ENCODE measurements at places on chromosomes 11 and 22.

GRCh38 chr11:122833846-122834464 lies 4.3 kb upstream of the CRTAM start:
- DNase-seq, result no peak

DNA sequence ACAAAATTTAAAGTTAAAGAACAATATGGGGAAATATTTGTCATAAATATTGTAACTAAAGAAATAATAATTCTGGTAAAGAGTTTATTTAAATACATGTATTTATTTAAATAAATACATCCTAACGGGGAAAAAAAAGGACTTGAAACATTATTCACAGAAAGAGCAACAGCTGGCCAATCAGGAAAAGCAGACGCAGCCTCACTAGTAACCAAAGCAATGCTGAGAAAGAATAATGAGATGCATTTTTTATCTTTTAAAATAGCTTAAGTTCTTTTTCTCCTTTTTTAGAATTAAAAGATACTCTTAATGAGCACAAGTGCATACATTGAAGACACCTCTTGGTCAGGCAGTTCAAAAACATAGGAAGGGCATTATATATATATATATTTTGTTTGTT lies 2.6 kb upstream of the LTO1 start:
- DNase-seq, result no peak

DNA sequence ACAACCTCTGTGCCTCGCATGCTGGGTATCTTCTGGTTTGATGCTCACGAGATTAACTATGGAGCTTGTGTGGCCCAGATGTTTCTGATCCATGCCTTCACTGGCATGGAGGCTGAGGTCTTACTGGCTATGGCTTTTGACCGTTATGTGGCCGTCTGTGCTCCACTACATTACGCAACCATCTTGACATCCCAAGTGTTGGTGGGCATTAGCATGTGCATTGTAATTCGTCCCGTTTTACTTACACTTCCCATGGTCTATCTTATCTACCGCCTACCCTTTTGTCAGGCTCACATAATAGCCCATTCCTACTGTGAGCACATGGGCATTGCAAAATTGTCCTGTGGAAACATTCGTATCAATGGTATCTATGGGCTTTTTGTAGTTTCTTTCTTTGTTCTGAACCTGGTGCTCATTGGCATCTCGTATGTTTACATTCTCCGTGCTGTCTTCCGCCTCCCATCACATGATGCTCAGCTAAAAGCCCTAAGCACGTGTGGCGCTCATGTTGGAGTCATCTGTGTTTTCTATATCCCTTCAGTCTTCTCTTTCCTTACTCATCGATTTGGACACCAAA lies 516 bp downstream of the OR52J3 start:
- no peak for DNase-seq

GRCh38 chr11:105713696-105714095 lies 103.8 kb downstream of the GRIA4 start:
- no peak for DNase-seq

GRCh38 chr11:65918211-65919140 lies at the start of gene C11orf68:
C11orf68 (minus strand) TSS chr11:65919062; CDS start chr11:65919031, 31 bp downstream.
- peak; percentile 38 for DNase-seq

DNA sequence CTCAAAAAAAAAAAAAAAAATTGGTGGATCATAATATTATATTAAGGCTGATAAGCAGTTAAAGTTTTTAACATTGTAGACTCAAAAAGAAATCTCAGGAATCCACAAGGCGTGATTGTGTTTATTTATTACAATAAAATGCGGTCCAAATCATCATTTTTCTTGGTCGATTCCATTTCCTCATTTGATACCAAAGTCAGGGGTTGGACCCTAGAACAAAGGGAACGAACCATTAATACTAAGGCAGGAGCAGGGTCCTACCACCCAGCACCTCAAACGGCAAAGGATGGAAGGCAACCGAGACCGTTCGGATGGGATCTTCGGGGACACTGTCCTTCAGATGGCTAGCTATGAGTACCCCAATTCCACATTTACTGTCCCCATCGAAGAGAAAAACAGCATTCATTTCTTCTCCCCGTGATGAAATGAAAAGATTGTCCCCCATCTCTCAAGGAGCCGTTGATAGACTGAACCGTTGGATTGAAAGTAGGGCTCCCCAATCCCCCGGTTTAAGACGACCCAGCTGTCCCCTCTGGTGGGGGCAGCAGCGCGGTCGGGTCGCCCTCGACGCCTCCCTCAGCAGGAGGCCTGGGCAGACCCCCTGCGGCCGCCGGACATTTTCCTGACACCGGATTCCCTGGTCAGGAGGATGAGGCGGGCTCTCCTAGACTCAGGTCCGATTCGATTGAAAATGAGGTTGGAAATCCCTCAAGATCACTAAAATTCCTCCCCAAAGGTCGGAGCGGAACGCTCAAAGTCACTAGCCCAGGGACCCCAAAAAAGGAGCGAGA lies 607 bp downstream of the DMC1 start:
- peak; percentile 0 for DNase-seq

GRCh38 chr22:27883656-27884350 lies 35.3 kb downstream of the PITPNB start:
- no peak for DNase-seq

- no peak for DNase-seq
Observed at GRCh38 chr11:3914805-3915204, 59.3 kb downstream of the STIM1 start.

GRCh38 chr11:101444164-101444563 lies 139.6 kb downstream of the TRPC6 start:
- DNase-seq, result no peak

DNA sequence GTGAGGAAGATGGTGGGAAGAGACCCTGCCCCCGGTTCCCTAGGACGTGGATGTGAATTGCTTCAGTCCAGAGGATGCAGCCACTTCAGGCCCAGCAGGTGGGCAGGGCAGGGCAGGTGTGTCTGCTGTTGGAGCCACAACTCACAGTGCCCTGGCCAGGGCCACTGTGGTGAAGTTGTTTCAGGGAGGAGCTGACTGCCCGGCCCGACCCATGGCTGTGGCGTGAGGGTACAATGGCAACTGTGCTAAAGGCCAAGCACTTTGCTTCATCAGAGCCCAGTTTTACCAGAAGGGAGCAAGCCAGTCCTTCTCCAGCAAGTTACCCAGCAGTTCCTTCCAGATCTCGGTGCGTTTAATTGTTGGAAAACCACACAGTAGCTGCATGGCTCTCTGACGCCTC lies 1174.4 kb downstream of the BRD1 start:
- no peak for DNase-seq

- DNase-seq, result no peak
Observed at GRCh38 chr11:62555464-62556107, 9.0 kb upstream of the AHNAK start.

DNA sequence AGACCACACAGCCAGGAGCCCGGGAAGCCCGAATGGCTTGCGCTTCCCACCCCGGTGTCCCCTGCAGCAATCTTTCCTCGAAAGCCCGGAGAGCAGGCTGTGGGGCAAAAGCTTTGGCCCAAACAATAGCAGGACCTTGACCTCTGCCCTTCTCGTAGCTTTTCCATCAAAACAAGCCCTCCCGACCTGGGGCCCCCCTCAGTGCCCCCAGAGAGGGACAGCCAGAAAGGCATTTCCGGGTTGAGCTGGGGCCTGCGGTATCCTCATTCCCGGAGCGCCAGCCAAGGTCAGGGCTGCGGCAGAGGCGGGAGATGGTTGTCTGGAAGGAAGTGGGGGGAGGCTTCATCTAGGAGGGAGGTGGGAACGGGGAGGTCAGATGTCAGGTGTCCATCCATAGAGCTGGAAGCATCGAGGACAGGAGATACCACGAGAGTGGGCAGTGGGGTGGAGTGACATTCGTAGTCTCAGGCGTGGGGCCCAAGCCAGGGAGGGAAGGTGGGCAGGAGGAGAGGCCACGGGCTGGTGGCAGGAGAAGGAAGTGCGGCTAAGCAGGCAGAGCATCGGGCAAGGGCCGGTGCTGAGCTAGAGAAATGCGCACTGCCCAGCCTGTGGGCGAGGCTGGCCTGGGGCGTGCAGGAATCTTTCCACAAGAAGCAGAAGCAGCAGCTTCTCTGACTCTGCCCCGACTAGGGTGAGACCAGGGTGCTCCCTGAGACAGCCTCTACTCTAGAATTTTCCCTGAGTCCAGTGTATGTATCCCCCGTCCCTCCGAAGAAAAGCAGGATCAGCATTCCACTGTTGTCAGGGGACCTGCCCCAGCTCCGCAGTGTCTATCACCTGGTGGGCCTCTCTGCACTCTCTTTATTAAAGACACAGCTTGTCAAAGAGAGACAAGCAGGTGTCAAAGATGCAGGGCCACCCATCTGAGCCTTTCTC lies 14.3 kb downstream of the PDGFB start:
- no peak for DNase-seq

- DNase-seq, result peak; percentile 37
Observed at GRCh38 chr11:43852057-43852636, 28.5 kb upstream of the ALKBH3 start.

GRCh38 chr11:44998051-44998450 lies 47.4 kb upstream of the TP53I11 start:
- no peak for DNase-seq

DNA sequence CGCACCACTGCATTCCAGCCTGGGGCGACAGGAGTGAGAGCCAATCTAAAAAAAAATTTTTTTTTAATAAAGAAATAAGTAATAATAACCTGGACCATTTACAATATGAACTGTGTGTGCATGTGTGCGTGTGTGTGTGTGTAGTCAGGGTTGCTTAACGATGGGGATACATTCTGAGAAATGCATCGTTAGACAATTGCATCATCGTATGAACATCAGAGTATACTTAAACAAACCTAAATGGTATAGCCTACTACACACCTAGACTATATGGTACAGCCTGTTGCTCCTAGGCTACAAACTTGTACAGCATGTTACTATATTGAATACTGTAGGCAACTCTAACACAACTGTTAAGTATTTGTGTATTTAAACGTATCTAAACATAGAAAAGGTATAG lies 26.4 kb downstream of the RDX start:
- no peak for DNase-seq

DNA sequence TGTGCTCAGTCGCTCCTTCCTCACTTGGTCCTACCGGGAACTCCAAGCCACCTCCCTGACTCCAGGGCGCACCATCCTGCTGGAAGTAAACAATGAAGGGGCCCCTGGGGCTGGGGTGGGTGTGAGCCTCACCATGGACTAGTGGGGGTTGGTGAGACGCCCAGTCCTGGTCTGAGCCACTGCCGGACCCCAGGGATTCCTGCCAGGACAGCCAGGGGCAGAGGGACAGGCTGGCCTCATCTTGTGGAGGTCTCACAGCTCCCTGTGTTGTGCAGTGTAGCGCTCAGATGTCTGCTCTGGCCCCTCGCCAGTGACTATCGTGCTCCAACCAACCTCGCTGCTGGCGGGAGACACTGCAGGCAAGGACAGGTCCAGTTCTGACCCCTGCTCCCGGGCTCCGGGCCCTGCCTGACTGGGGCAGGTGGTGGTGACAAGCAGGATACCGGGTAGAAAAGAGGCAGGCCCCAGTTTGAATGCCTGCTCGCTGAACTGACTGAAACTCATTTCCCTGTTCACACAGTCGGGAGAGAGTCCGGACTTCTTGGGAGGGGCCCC lies 1021.4 kb downstream of the BRD1 start:
- no peak for DNase-seq

- DNase-seq, result peak; percentile 35
Observed at GRCh38 chr11:131943295-131943694, 572.9 kb downstream of the NTM start.

- no peak for DNase-seq
Observed at GRCh38 chr11:97109078-97109477, 719.3 kb downstream of the JRKL start.

DNA sequence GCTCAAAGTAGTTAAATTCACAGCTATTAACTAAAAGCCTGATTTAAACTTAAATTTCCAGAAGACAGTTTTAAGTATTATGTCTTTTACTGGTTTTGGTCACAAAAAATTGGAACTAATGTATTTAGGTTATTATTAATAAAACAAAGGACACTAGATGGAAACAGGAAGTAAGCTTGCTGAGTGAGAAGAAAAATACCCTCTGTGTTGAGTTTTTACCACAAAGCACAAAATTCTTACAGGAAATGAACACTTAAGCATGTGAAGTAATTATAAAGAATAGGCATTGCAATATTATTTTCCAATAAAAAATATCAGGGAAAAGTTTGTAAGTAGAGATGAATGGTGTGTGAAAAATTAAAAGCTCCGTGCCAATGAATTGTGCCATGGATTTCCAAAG lies 46.3 kb downstream of the PIK3C2A start:
- no peak for DNase-seq

GRCh38 chr11:132217856-132218255 lies 847.4 kb downstream of the NTM start:
- no peak for DNase-seq

DNA sequence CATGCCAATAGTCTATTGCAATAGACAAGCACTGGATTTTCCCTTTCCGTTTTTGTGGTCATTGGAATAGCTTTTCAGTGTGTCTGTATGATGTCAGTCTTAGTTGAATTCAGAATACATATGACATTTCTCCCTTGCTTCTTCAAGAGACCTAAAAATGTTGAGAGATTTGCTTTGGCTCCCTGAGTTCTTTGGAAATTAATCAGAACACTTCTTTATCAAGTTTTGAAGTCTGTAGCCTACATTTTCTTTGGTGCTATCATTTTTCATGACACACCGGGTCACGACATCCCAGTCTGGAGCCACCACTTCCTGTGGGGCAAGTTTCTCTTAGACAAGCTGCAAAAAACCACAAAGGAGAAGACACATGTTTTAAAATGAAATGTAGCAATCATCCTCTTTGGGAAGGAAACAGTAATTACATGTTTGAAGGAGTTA lies 847.1 kb downstream of the OPCML start:
- no peak for DNase-seq

DNA sequence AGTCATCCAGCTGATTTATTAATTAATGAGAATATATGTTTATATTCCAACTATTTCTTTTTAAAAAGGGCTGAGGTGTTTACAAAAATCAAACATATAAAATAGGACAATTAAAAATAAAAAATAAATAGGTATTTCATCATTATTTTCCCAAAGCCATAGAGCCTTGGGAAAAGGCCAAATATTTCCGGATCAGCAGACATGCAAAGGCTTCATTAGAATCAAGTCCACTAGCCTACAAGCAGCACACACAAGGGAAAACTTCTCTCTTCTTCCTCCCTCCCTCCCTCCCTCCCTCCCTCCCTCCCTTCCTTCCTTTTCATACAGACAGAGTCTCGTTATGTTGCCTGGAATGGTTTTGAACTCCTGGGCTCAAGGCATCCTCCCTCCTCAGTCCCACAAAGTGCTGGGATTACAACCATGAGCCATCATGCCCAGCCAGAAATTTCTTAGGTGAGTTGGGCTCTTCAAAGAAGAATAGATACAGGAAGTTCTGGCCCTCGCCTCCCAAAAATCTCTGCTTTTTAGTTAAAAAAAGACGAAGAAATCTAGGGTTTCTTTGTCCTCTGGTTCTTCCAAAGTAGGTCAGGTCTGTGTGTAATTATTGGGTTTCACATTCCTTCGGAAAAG lies 121.2 kb downstream of the SIK3 start:
- no peak for DNase-seq

GRCh38 chr11:82969811-82970210 lies 68.3 kb downstream of the DDIAS start:
- no peak for DNase-seq

GRCh38 chr11:76166314-76166713 lies 40.0 kb downstream of the WNT11 start:
- no peak for DNase-seq

DNA sequence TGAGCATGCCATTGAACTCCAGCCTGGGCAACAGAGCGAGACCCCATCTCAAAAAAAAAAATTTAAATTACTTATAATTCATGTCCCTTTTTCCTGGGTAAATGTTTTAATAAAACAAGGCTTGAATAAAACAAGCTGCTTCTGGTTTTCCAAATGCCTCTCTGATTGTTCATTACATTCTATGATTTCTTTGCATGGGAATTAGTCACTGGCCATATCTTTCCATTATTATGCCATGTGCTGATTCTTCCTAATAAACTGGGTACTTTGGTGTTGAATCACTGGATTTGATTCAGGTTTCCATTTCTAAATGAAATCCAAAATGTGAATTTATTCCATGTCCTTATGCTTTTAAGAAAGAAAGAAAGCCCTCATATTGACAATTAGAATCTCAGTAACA lies 42.6 kb downstream of the ZNF215 start:
- no peak for DNase-seq

Data from NCI-H774 (cell line).